Fibroblast of upper back skin (primary cell): ENCODE measurements at places on chromosomes 11 and 22.

- peak; percentile 41 for DNase-seq
These were observed 460 bp downstream of the ZC3H12C start for GRCh38 chr11:110093407-110094297.

DNA sequence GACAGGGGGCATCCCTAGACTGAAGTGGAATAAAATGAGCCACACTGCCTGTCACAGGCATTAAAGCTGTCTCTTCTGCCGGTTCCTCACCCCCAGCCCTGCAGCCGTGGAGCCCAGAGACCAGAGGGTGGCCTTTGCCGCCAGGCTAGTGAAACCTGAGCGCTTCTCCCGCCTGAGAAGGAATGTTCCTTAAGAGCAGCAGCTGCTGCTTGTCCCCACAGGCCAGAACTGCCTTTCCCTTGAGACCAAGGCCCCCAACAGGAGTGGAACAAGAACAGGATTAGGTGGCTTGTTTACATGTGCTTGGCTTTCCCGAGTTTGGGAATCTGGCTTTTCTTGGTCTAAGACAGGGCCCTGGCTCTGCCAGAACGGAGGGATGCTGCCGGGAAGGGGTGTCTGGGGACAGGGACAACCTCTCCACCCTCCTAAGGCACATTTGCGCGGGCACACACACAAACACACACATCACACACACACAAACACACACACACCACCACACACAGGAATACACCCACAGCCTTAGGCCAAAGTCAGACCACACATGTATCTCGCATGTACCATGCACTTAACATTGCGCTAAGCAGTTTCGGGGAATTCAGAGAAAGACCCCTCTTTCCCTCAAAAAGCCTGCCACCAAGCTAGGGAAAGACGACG is 91.8 kb downstream of the FEZ1 start:
- DNase-seq, result no peak

GRCh38 chr11:9688716-9689511 is 25.0 kb downstream of the SWAP70 start:
- peak; percentile 90 for DNase-seq

GRCh38 chr22:48829908-48830307 is 997.8 kb downstream of the BRD1 start:
- no peak for DNase-seq

GRCh38 chr11:118076754-118077281 is at the start of gene TMPRSS4:
Gene TMPRSS4, plus strand, starts transcription at chr11:118077078. Its CDS starts 225 bp downstream, at chr11:118077303.
- no peak for DNase-seq

GRCh38 chr22:44917372-44918165 is 92.2 kb downstream of the PHF21B start:
- no peak for DNase-seq

DNA sequence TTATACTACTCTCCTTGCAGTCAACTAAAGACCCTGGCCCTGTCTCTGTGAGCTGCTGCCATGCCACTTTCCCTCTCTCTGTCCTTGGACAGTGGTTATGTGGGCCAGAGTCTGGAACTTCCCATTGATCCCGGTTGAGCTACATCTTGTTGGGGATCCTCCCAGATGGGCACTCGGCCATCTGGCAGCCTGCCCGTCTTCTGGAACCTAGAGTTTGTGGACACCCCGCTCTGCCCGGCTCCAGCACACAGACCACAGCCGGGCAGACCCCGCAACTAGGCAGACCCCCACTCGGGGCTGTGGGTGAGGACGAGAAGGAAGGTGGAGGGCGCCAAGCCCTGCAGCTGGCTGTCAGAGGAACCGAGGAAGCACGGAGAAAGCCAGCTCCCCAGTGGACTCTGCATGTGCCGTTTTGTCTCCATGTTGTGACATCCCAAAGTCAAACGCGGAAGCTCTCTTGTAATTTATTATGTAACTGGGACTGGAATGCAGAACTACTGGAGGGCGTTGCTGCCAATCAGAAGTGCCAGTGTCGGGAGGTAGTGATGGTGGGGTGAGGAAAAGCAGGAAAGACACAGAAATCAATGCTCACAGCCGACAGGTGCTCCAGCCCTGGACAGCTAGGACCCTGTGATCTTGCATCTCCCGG is 207.7 kb downstream of the CEP164 start:
- DNase-seq, result no peak

DNA sequence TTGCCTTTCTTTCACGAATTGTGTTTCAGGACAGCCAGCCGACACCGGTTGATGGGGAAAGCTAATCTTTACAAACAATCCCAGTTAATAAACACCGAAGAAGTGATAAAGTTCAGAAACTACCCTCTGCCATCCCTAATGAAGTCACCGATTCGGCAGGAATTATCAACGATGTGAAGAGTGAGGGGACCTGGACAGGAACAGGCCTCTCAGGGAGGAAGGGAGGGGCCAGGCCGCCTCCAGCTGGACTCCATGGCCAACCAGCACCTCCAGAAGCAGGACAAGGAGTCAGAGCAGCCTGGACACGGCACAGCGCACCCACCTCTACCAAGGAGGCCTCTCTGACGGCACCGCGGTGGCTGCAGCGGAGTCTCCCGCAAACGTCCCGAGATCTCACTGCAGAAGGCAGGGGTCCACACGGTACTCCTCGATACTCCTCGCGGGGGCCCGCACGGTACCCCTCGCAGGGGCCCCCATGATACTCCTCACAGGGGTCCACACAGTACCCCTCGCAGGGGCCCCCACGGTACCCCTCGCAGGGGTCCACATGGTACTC is 3.9 kb downstream of the TOLLIP start:
- no peak for DNase-seq

GRCh38 chr22:31680861-31681341 is 18.9 kb upstream of the PISD start:
- peak; percentile 83 for DNase-seq

- DNase-seq, result no peak
These were observed 32.6 kb upstream of the GNAZ start for GRCh38 chr22:23037429-23038333.
